Ascending aorta (tissue), 2 donors: ENCODE measurements at places on chromosomes 1 and 21. TPM values are rescaled to one million over a fixed set of nuclear protein-coding genes. Genes with fewer than 3 reads are reported as not detected.

Gene SYPL2
- total RNA-seq = 8.1 TPM

Gene TMEM54
- 60.9 TPM for total RNA-seq

Gene LCE1C
- total RNA-seq = not detected

Gene ALG14
- total RNA-seq = not detected

Gene NT5C1A
- not detected for total RNA-seq

Gene LCE1E
- not detected for total RNA-seq
